ENCODE measurements at places on chromosomes 11 and 22.

GRCh38 chr11:75426720-75427086 lies 6.3 kb downstream of the KLHL35 start:
- DNase-seq: no peak

DNA sequence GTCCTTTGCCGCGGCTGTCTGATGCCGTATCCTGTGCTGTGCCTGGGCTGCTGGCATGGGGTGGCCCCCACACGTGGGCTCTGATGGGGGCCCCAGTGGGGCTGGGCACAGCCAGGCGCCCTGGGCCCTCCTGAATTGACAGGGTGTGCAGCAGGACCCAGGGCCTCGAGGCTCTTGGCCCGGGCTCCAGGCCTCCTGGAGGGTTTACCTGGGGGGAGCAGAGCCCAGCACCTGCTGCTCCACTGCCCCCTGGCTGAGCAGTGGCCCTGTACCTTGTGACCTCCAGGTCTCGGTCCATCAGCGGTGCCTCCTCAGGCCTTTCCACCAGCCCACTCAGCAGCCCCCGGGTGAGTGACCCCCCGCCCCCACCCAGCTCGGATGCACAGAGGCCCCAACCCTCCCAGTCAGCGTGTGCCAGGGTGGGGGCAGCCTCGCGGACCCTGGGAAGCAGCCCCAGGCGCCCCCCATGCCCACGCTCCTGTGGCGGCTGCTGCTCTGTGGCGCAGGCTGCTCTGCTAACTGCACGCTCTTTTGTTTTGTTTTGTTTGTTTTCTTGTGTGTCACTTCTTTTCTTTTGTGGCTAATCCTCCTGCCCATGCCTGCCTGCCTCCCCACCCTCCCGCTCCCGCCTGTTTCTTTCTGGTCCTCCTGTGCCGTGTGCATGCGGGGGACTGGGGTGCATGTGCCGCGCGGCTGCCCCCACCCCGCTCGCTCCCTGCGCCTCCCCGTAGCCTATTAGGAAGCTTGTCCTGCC lies 36.9 kb downstream of the MOB2 start:
- DNase-seq: peak; percentile 28

DNA sequence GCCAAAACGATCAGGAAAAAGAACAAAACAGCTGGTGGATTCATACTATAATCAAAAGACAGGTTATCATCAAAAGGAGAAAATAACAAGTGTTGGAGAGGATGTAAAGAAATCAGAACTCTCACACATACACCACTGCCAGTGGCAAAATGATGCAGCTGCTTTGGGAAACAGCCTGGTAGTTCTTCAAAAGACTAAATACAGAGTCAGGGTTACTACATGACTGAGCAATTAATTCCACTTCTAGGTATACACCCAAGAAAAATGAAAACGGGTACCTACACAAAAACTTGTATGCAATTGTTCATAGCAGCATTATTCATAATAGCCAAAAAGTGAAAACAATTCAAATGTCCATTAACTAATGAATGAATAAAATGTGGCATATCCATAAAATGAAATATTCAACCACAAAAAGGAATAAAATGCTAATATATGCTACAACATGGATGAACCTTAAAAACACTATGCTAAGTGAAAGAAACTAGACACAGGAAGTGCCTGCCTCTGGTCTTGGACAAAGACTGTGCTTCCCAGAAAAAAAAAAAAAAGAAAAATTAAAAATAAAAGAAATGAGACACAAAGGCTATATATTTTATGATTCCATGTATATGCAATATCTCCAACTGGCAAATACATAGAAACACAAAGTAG lies 8.3 kb downstream of the UEVLD start:
- no peak for DNase-seq

DNA sequence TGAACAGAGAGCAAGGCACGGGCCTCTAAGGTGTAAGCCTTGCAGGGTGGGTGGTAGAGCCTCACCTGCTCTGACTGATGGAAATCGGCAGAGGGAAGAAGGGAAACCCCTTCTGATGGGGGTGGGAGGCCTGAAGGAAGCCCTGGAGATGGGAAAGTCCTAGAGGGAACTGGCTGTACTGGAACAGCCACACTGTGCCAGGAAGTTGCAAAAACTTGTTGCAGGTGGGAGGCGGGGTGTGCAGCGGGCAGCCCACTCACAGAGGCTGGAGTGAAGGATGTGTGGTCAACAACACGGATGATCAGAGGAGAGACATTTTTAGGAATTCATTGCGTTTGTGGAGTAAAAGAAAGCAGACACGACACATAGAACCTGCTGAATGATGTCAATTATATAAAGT lies 91.3 kb downstream of the ZC3H12C start:
- DNase-seq: no peak

DNA sequence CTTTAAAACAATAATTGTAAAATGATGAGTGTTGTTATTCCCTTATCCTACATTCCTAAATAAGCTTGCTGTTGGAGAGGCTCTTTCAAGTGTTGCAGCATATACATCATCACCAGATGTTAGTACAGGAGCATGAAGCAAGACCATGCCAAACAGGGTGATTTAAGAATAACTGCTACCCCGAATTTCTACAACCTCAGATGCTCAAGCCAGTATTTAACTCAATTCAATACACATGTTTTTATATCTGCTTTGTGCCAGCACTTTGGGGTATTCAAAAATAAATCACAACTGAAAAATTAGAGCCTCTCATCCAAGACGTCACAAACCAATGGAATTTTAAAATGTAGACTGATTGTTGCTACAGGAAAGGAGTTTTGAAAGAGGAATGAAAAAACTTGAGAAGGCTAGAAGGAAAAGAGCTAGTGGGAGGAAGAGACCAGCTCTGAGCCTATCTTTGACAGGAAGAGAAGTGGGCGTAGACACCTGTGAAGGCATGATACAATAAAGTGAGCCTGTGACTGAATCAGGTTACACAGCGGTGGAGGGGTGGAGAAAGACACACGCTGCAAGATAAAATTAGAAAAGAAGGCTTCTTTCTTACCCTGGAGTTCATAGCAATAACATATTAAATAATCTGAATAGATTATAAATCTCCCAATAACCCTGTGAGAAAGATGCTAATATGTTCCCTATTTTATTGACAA lies 95.8 kb downstream of the DLG2 start:
- DNase-seq: no peak

GRCh38 chr11:65826984-65827735 lies 6.6 kb upstream of the SNX32 start:
- no peak for DNase-seq

DNA sequence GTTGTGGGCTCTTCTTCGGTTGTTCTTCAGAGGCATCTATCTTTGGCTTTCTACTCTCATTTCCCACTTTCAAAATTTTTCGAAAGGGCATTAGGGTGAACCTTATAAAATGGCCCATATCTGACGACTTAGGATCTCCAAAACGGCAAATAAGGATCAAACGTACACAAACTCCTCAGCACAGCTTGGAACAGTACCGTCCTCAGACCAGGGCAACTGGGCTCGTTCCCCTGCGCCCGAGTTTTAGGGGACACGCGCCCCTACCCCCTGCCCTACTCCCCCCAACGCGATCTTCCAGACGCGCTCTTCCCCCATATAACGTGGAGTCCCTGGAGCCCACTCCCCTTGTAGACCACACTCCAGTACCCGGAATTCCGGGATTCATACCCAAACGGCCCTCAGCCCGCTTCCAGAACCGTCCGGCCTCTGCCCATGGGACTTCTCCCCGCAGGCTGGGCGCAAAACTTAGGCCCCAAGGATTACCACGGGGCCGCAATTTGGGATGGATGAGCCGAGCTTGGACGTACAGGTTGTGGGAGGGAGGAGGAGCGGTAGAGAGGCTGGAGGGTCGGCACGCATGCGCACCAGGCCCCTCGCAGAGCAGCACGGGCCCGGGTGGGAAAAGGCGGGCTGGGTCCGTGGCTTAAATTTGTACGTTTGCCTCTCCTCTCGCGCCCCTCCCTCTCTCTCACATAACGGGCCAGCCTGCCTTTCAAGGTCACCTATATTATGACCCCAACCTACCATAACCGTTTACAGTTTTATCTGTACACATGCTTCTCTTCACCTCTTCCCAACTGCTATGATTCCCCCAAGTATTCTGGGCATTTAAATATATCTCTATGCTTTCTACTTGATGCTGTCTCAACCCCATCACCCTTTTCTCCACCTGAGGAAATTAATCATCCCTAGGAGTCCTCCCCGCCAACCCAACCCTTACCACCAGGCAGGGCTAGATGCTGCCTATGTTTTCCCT lies 3.4 kb downstream of the CCDC89 start:
- DNase-seq: no peak

- DNase-seq: no peak
Observed at GRCh38 chr22:45684169-45684568, 12.5 kb downstream of the ATXN10 start.

GRCh38 chr11:1091332-1092083 lies 16.8 kb downstream of the MUC2 start:
- DNase-seq: no peak

GRCh38 chr11:12785901-12786300 lies 111.7 kb downstream of the TEAD1 start:
- DNase-seq: peak; percentile 68

- DNase-seq: no peak
Observed at GRCh38 chr11:69734367-69734766, 30.5 kb upstream of the FGF19 start.

DNA sequence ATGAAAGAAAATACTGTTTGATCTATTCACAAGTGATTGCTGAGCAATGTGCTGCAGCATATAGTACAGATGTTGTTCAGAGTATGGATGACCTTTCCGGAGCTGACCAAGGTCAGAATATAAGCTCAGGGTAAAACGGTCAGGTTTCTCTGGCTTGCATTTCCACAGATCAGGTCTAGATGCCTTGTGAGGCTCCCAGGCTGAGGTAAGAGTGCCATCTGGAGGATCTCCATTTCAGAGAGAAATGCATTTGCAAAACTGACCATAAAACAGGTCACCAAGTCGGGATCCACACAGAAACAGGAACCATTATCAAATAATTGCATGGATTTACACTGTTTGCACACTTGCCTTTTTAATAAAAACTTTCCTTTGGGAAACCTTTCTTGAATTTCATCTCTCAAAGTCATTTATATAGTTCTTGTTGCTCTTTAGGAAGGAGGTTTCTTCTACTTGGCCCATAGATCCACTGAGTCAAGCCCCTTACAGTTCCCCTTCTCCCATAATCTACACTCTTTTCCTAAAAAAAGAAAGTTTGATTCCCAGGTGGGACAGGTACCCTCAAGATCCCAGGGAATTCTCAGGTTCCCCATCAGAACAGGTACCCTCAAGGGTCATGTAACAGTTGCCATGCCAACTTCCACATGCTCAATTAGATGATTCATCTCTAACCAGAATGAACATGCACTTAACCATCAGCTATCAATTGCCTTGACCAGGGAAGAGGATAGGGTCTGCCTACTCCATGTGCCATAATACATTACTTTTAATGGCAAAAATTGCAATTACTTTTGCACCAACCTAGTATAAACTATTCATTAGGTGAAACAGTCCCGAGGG lies 25.0 kb upstream of the TMPRSS5 start:
- peak; percentile 36 for DNase-seq

- DNase-seq: no peak
Observed at GRCh38 chr22:29313576-29314466, 1.7 kb downstream of the RASL10A start.

- DNase-seq: no peak
Observed at GRCh38 chr11:69576069-69576782, 64.7 kb upstream of the CCND1 start.

- no peak for DNase-seq
Observed at GRCh38 chr22:34620161-34620560, 445.8 kb upstream of the ISX start.

DNA sequence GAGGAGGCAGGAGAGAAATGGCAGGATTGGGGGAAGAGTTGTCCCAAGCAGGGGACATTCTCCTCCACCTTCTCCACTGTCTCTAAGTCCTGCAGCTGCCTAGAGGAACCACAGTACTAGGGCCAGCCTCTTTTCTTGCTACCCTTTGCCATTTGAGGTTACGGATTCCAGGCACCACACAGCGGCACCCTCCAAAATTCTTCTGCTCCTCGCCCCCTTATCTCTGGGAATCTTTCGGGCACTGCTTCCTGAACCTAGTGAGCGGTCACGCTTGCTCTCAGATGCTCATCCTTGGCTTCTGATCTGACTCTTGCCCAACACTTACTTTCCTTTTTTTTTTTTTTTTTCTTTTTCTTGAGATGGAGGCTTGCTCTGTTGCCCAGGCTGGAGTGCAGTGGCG lies 26.6 kb upstream of the XBP1 start:
- DNase-seq: no peak

GRCh38 chr11:42827845-42828244 lies 484.0 kb upstream of the API5 start:
- DNase-seq: no peak

GRCh38 chr22:40383905-40384304 lies 13.5 kb downstream of the SGSM3 start:
- DNase-seq: no peak

DNA sequence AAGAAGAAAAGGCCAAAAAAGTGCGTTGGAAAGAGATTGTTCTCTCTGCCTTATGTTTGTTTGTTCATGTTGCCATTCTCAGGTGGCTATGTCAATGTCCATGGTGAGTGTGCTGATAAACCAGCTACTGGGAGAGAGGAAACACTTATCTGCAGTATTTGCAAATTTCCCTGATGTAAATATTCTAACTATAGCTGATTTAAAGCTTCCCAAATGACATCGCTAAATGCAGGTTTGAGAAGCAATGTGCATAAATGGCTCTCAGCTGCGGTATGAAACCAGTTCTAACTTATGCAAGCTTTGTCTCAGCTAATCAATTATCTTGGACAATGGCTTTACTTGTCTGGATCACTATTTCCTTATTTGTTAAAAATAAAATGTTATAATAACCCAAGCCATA lies 312.5 kb upstream of the ANO3 start:
- DNase-seq: no peak

DNA sequence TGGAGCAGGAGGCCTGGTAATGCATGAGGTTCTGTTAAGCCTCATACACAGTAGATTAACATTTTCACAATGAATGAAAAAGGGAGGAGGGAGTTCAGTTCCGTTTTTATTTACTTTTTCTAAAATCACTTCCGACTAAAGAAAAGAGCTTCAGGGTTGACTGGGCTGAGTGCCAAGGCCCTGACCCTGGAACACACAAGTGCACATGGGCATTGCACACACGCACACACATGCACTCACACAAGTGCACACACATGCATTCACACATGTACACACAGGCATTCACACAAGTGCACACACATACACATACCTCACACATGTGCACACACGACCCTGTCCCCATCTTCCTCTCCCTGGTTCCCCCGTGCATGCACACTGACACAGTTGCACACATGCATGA lies 303.3 kb downstream of the BRD1 start:
- no peak for DNase-seq

DNA sequence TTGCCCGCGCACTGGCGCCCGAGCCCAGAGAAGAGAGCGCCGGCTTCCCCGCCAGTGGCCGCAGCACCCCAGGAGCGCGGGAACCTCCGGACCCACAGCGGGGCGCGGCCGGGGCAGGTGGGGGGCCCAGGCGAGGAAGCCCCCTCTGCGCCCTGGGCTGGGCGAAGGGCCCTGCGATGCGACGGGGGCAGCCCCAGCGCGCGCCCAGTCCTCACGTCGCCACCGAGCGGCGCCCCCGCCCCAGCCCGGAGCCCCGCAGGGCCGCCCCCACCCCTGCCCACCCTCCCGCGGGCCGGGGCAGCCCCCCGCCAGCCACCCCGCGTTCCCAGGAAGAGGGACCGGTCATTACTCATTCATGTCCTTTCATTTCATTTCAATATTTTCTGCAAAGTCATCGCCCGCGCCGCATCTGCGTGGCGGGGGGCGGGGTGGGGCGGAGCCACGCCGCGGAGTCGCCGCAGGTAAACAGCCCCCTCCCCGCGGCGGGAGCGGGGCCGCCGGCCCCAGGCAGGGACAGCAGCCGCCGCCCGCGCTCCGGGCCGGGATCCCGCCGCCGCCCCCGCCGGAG lies 673 bp upstream of the PANX2 start:
- peak; percentile 31 for DNase-seq

GRCh38 chr11:58395581-58395980 lies 11.1 kb downstream of the OR5B3 start:
- DNase-seq: no peak
